Stimulated activated CD4-positive, alpha-beta T cell treated with anti-CD3 and anti-CD28 coated beads, Interleukin-15, amount 100 ng/mL, for 1 hour (primary cell): ENCODE measurements at places on chromosomes 11 and 22.

DNA sequence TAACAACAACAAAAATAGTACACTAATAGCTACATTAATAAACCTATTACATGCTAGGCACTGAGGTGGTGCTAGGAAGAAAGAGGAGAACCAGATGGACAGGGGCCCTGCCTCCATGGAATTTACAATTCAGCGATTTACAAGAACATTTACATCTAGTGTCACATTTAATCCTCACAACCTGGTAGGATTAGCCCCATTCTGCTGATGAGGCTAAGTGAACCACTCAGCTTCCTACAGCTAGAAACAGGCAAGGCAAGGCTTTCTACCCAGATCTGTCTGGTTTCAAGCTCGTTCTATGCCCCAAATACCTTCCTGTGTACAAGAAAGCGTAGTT is 368.4 kb downstream of the BUD13 start:
- no peak for DNase-seq

DNA sequence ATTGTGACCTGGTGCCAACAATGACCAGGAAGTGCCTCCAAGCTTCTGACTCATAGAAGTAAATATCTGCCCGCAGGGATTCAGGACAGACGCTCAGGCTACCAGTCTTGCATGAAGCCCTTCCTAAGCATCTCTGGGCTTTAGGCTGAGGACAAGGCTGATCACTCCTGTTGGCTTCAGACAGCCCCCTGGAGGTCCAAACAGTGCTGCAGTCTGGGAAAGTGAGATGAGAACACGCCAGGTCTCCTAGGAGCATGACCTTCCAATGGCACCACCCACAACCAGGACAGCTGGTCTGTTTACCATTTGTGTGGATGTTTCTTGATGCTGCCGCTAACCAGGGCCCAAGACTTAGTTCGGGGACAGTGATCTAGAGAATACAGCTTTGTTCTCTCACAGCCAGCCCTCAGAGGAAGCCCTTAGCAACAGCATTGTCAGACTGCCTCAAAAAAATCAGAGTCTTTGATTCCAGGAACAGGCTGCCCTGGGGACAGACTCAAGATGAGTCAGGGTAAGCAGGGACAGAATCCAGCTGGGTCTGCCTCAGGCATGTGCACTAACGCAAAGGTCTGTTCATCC is 111.2 kb downstream of the ZNF280B start:
- DNase-seq, result no peak

GRCh38 chr11:46299451-46299961 is 22.0 kb downstream of the CREB3L1 start:
- DNase-seq, result no peak

- peak; percentile 19 for DNase-seq
These were observed 7.3 kb downstream of the USP47 start for GRCh38 chr11:11848891-11849746.

DNA sequence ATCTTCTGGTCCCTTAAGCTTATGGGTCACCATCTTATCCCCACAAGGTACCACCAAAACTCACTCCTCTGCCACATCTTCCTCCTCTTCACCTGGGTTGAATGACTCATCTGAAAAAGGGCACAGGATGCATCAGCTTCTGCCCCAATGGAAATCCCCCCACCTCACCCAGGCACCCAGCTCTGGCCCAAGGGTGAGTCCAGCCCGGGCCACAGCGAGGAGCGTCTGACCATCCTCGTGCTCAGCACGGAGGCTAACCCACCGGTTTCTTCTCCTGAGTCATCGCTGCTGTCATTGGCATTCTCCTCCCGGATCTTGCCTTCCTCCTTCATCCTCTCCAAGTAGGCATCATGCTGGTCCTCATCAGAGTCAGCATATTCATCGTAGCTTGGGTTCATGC is 5.3 kb upstream of the TNKS1BP1 start:
- DNase-seq, result no peak

- DNase-seq, result no peak
These were observed 1.4 kb upstream of the DPP3 start for GRCh38 chr11:66478729-66479393.

DNA sequence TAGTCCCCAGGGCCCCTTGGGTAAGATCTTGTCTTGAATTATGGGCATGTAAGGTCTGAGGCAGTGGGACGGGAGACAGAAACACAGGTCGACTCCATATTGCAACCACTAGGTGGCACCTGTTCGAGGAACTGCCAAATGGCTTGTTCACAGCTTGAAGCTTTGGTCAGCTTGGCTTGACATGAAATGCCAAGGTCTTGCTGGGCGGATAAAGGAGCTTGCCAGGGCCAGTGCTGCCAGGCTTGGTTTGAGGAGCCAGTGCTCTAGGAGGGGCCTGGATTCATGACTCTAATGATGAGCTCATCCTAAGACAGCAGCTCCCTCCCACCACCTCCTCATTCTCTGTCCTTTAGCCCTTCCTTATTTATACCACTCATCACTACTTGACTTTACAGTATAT is 11.9 kb upstream of the NRIP3 start:
- peak; percentile 11 for DNase-seq

DNA sequence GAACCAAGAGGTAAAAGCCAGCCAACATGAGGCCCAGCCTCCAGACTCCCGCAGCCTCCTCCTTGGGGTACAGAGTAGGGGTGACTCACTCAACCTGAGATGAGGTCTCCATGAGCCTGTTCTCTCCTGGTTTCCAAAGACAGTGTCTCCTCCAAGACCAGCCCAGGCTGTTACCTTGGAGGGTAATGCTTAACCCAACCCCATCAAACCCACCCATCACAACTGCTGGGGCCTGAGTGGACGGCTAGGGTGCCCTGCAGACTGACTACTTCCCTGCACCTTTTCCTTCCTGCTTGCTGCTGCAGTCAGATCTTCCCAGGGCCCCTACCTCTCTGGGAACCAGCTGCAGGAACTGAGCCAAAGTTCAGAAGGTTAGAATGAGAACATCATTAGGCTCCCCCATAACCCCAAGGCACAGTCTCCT is 5.1 kb upstream of the NOL12 start:
- no peak for DNase-seq

DNA sequence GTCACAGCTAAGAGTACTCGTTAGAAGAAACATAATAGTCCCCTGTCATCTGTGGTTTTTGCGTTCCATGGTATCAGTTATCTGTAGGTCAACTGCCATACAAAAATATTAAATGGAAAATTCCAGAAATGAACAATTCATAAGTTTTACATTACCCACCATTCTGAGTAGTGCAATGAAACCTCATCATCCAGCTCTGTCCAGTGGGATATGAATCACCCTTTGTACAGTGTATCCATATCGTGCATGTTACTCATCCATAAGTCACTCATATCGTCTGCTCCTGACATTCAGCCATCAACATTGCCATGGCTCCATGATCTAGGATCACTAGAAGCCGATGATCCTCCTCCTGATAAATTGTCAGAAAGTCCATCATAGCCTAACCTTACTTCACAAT is 174.9 kb upstream of the C11orf87 start:
- DNase-seq, result no peak

GRCh38 chr11:17388609-17389210 is at the start of gene KCNJ11:
Gene KCNJ11, minus strand, starts transcription at chr11:17388659. Its CDS starts 568 bp downstream, at chr11:17388091.
- no peak for DNase-seq

DNA sequence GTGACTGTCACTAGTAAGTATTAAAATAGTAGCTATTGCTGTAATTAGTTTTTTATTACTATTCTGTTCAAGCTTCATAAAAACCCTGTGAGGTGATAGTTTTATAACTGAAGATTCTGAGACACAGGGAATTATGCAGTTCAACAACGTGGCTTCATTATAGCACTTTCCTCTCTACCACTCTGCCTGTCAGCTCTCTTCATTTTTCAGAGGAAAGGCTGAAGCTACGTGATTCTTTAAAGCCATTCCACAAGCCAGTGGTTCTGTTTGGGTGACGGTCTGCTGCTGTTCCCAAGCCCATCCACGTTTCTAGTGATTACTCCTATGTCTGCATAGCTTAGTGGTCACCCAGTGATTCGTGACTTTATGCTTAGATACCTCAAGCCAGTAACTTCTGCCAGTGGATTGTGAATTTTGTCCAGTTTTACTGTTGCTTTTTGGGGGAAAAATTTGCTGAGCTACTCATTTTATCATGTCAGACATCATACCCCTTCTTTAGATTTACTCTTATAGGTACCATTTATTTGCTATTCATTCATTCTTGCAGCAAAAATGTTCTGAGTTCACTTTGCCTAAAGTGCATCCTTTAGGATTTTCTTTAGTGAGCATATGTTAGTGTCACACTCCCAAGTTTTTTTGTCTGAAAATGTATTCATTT is 59.8 kb downstream of the UVRAG start:
- no peak for DNase-seq

GRCh38 chr11:18111005-18111404 is 5.1 kb upstream of the SAAL1 start:
- DNase-seq, result no peak

DNA sequence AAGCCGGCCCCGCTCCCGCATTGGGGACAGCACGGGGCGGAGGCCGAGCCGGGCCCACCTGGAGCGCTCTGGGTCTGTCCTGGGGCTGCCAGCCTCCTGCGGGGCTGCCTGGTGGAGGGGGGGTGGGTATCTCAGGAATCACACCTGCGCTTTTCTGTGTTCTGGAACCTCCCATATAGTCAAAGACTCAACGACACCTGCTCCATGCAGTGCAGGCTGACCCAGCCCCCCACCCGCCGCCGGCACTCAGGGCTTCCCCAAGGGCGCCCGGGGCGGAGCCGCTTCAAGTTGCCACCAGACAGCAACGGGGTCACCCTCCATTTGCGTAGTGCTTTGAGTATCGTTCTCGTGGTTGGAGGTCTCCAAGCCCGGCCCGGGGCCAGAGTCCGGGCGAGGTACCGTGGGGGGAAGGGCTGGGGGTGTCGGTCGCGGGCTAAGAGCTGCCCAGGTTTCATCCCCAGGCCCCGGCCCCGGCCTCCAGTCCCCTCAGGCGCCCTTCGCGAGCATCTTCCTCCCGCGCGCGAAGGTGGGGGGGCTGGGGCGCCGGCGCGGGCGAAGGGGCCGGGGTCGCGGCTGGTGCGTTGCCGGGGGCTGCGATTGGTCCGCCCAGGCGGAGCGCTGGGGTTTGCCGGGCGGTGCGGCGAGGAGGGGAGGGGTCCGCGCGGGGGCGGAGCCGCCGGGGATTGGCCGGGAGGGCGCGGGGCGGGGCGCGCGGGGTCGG is 6.6 kb downstream of the TSPAN4 start:
- DNase-seq, result no peak

GRCh38 chr22:30426388-30427353 is 1.1 kb downstream of the MTFP1 start:
- DNase-seq, result peak; percentile 73

DNA sequence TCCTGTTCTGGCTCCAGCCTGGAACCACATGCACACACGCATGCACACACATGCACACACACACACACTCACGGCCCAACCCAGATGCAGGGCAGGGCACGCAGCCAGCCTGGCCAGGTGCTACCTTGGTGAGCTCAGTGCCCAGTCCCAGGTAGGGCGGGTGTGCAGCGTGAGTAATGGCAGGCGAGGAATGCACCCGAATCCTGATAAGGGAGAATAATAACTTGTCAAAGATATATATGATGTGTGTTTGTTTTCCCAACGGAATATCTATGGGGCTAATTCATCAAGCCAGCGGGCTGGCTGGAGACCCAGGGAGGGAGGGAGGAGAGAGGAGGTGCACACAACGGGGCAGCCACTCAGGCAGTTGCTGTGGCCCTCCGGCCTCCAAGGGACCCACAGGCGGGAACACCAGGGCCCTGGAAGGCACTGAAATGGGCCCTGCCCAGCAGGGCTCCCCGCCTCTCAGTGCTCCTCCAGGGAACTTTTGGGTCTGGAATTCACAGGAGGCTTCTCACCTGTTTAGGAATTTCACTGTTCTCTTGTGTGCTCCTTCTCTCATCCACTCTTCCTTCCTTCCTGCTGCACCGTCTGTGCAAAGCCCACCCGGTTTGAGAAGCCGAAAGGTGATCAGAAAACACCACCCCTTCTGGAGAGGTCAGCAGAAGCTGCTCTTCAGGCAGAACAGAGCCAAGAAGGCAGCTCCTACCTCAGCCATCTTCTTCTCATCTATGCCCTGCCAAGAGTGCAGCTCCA is 79.0 kb downstream of the BUD13 start:
- DNase-seq, result no peak

DNA sequence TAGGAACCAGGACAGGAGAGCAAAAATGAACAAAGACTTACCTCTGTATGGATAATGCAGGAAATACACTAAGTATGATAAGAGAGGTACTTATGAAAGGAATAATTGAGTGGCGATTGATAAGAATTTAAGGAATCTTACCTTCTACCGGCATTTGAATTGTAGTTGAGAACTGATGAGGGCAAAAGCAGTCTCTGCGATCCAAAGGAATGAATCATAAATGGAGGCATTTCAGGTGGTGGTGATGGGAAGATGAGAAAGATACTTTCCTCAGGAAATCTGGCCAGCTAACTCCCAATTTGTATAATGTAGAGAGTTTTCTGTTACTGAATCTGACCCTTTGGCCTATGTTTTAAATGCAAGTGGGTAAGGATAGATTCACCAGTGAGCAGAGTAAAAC is 71.9 kb upstream of the C11orf87 start:
- no peak for DNase-seq

GRCh38 chr11:20026629-20027555 is 133.4 kb downstream of the DBX1 start:
- no peak for DNase-seq

- DNase-seq, result peak; percentile 36
These were observed 1.2 kb upstream of the RASGRP2 start for GRCh38 chr11:64745189-64745520.

DNA sequence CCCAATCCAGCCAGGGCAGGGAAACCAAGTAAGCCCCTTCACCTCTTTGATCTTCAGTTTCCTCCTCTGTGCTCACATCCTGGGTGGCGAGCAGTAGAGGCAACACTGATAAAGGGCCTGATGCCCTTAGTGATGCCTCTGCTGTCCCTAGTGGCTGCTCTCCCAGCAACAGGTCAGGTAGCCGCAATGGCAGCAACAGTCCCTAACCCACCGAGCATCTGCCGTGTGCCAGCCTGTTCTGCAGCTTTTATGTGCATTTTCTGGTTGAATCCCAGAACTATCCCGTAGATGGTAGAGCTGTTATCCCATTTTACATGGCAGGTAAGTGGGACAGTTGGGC is 5.2 kb downstream of the SCYL1 start:
- no peak for DNase-seq

GRCh38 chr11:65633390-65634108 is 4.4 kb upstream of the SIPA1 start:
- DNase-seq, result no peak

- DNase-seq, result no peak
These were observed 38.7 kb downstream of the SYT13 start for GRCh38 chr11:45247433-45247832.

DNA sequence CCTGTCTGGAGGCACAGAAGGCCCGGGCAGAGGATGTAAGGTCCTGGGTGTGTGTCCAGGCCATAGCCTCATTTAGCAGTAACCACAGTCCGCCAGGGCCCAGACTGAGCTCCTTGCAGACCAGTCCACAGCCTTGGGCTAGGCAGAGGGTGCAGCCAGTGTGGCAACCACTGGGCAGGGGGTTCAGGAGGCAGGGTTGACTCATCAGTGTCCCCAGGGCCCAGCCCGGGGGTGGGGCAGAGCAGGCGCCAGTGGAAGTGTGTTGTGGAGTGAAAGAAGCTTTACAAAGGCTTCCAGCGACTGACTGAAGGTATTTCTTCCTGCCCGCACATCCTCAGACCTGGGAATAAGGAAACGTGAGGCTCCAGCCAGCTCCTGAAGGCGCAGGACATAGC is 27.7 kb upstream of the WNT11 start:
- DNase-seq, result no peak
